ENCODE measurements at places on chromosomes 16 and 17.
A peak's percentile ranks its signal among the peaks of the same experiment; 100 is the strongest.

DNA sequence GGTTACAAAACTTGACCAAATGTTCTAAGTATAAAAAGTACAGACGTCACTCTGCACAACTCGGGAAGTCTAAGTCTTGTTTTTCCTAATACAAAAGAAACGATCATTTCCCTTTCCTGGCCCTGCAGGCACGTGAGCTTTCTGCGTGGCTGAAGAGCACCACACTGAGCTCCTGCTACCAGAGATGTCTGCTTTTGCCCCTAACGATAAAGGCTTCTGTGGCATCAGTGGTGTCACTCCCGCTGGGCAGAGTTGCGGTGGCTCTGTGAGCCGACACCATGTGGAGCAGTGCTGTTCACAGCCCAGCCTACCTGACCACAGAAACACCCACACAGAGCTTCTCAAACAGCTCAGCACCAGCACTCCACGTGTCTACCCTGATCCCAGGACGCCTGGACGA, 20.5 kb downstream of the EMC8 start:
- no peak for DNase-seq

DNA sequence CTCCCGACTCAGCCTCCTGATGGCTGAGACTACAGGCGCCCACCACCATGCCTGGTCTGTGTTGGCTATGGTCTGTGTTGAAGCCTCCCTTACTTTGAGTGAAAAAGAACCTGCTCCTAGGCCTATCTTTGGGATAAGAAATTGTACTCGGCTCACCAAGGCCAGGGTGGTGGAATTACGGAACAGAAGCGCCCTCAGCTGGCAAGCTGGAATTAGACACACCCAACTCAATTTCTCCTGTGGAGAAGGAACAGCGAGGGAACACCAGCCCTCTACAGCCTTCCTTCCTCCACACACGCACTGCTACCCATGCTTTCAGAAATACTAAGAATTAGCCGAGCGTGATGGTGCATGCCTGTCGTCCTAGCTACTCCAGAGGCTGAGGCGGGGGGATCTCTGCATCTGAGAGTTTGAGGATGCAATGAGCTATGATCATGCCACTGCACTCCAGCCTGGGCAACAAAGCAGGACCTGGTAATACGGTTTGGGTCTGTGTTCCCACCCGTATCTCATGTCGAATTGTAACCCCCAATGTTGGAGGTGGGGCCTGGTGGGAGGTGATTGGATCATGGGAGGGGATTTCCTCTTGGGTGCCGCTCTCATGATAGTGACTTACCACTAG, 40.1 kb upstream of the RBBP6 start:
- DNase-seq: peak; percentile 38

GRCh38 chr17:32519228-32520103, 32.7 kb downstream of the CDK5R1 start:
- DNase-seq: peak; percentile 86

GRCh38 chr16:83473926-83474650, 333.7 kb upstream of the HSBP1 start:
- no peak for DNase-seq

- no peak for DNase-seq
Measured at GRCh38 chr17:4515501-4515900, 16.8 kb downstream of the SPNS2 start.

GRCh38 chr16:30121741-30122571, 1.1 kb downstream of the MAPK3 start:
- no peak for DNase-seq

DNA sequence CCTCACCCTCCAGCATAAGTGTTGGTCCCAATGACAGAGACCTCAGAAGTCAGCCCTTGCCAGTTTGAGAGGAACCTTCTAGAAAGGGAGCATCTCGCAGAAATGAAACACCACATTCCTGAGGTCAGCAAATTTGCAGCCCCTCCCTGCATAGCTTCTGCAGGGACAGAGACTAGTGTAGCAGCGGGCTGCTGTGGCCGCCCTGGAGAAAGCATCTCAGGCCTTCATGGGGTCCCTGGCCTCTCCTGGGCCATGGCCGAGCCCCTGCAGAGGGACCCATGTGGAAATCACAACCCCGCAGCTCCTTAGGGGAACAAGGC, 11.4 kb downstream of the HS3ST6 start:
- no peak for DNase-seq

DNA sequence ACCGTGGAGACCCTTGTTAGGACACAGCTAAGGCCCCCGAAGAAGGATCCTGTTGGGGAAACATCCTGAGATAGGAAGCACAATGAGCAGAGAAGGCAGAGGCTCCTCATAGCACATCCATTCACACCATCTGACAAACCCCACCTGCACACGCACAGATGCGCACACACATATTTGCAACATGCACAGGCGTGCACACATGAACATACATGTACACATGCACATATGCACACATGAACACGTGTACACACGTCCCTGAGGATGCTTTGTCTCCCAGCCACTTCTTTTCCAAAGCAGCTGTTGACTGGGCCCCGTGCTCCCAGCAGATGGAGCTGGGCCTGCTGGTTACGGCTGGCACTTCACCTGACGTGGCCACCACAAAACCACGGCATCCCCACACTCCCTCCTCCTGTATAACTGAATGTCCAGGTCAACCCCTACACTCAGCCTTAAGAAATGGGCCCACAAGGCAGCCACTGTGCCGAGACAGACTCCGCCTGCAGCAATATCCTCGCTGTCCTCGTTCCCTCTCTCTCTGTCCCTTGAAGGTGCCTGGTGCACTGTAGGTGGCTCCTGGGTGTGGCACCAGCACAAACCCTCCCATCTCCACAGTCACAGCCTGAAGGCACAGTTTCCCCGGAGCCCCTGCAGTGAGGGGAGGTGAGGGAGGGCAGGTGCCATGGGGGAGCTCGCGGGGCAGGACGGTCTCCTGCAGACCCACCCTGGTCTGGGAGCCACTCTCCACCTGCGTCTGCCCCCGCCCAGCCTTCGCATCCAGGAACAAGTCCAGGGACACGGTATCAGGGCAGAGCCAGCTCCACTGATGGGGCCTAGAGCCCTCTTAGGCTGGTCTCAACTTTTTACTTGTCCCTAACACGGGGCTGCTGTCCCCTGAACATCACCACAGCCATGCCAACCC, 183.0 kb downstream of the RBFOX3 start:
- DNase-seq: no peak

- no peak for DNase-seq
Measured at GRCh38 chr16:87559945-87560344, 42.4 kb upstream of the JPH3 start.

- no peak for DNase-seq
Measured at GRCh38 chr17:57669671-57670529, 75.2 kb downstream of the CCDC182 start.

- no peak for DNase-seq
Measured at GRCh38 chr16:6091021-6091420, 993.4 kb upstream of the EEF2KMT start.

GRCh38 chr17:75078284-75079022, 9.3 kb upstream of the SLC16A5 start:
- no peak for DNase-seq

DNA sequence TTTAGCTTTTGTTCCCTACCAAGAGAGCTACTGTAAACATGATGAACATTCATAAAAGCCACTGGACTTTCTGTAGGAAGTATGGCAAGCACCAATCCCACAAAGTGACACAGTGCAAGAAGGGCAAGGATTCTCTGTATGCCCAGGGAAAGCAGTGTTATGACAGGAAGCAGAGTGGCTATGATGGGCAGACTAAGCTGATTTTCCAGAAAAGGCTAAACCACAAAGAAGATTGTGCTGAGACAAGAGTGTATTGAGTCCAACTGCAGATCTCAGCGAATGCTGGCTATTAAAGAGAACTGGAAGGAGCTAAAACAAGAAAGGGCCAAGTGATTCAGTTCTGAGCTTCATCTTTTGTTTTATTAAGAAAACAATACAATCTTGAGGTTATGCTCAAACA, 60.5 kb upstream of the EFCAB3 start:
- DNase-seq: no peak

- no peak for DNase-seq
Measured at GRCh38 chr16:67860589-67861398, 12.1 kb upstream of the EDC4 start.

DNA sequence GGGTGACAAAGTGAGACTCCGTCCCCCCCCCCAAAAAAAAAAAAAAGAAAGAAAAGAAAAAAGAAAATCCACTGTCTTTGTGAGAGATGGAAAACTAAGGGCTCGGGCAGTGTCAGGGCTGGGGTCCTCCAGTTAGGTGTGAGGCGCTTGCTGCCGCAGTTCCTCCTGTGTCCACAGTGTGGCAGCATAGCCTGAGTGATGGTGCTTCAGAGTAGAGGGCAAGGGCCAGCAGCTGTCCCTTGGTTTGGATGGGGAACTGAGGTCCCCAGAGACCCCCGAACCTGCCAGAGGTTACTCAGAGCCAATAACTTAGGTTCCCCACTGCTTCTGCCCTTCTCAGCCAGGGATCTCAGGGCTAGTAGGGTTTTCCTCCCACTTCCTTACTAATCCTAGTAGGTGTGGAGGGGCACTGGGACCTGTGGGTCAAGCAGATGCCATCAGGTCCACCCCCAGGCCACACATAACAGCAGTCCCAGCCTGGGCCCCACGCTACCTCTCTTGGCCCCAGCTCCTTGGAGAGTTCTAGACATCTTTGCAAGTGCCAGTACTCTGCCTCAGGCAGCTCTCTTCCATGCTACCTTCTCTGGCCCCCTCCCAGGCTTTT, 7.9 kb upstream of the LLGL1 start:
- DNase-seq: peak; percentile 27

DNA sequence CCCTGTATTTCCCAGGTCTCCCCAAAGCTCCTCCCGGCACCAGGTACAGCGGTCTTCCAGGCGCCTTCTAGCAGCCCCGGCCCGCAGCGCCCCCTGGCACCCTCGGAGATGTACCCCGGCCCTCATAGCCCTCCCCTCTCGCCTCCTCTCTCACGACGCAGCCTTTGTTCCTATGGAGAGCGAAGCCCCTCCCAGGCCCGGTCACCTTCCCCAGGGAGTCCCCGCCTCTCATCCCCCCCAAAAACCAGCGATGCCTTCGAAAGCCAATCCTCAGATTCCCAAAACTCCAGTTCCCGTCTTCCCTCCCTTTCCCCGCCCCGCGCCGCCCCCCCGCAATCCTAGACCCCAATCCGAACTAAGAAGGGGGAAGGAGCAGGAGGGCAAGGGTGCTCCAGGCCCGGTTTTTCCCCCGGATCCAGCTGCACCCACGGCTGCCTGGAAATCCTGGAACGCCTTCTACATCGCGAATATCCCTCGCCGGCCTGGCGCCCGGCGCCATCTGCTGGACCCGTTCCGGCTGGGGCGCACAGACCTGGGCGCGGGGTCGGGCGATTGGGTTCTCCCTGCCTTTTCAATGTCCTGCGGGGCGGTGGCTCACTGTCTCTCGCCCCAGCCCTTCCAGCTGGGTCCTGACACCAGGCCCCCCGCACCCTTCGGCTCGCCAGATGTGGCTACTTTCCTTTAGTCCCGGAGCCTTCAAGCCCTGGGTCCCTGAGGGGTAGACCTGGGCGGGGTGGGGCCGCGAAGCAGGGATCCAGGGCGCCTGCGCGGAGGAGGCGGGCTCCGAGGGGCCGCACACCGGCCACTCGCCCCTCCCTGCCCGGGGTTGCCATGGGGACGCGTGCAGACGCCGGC, at the start of gene DNAH2:
Gene DNAH2, plus strand, starts transcription at position 844 of the 855 bp plus-strand sequence. CDS start 1,991 bp downstream, outside the sequence.
- DNase-seq: peak; percentile 88

DNA sequence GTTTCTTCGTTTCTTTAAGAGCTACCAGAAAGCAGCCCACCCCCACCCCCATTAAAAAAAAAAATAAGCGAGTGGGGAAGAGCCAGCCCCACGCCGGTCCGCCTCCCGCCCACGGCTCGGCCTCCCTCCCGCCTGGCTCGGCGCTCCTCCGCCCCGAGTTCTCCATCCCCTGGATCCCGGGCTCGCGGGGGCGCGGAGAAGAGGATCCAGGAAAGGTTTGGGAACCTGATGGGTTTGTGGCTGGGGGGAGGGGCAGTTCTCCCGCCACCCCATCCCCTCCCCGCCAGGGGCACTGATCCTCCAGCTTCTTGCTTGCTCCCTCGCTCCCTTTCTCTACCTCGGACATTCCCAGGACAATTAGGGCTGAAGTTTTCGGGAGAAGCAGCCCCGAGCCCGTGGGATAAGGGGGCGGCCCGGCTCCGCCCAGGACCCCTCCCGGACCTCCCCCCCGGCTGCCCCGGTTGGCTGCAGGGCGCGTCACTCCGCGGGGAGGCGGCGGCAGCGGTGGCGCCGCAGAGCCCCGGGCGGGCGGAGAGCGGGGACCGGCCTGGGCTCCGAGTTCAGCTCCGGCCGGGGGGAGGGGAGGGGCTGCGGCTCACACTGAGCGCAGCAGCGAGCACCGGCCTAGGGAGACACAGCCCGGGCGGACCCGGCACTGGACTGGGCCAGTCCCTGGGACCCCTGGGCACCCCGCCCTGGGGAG, 1.0 kb upstream of the SALL1 start:
- DNase-seq: peak; percentile 44

DNA sequence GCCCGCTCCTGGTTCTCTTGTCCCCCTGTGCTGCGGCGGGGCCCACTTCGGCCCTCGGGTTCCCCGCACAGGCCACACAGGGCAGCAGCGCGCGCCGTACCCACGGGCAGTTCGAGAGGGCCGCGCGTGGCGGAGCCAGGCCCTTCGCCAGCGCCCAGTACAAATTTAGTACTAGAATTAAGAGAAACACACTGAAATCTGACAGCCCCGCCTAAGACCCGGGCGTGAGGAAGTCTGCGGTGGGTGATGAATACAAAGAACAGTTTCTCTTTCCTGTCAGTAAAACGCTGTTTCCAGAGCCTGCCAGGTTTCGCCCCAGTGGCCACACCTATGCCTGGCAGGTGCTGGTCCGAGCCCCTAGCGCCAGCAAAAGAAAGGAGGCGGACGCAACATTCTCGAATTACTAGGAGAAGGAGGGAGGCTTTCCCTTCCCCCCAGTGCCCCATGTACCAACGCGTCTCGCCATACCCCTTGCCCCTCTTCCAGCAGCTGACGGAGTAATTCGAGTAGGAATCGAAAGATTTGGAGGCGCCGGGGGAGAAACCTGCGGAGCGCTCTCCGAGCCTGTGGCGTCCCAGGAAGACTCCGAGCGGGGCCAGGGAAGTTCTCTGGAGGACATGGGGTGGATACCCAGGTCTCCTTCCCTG, 591 bp upstream of the SLFN5 start:
- peak; percentile 52 for DNase-seq

GRCh38 chr16:3479654-3480216, 15.6 kb downstream of the C16orf90 start:
- no peak for DNase-seq

DNA sequence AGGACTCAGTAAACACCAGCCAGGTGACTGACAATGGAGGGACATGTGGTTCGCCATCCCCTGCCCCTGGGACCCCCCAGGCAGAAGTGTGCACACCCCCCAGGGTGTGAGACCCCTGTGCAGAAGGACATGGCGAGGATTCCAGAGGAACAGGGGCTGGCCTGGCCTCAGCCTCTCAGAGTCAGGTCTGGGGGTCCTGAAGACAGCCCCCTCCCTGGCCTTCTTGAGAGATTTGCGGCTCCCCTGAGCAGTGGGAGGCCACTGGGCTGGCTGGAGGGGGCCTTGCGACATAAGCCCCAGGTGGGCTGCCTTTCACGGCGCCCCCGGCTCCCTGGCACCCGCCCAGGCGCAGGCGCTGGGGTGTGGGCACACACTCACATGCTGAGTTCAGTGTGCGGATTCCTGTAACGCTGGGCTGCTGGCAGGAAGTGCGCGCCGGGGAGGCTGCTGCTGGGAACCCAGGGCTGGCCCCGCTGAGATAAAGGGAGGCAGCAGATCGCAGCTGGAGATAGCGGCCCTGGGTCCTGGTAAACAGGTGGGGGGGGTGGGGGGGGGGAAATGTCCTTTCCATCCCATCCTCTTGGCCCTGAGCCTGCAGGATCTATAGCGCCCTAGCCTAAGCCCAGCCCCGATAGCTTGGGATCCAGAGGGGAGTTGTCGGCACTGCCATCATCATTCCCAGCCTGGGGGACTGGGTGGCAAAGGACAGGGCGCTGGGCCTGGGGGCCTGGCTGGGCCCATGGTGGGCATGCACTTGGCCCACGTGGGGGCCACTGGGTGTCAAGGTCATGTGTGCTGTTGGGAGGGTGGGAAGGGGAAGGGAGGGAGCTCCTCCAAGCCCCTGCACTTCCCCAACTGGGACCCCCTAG, 27.1 kb downstream of the TMEM235 start:
- no peak for DNase-seq
